NCI-H2081 treated with DMSO at 0.1 percent for 48 hours (cell line): ENCODE measurements at places on chromosomes 6 and 20.

GRCh38 chr6:169839029-169839481 lies 87.6 kb downstream of the ERMARD start:
- no peak for DNase-seq

GRCh38 chr6:140427842-140428241 lies 1053.4 kb upstream of the CITED2 start:
- no peak for DNase-seq

- DNase-seq, result no peak
Measured at GRCh38 chr6:11744753-11745152, 33.9 kb downstream of the ADTRP start.

DNA sequence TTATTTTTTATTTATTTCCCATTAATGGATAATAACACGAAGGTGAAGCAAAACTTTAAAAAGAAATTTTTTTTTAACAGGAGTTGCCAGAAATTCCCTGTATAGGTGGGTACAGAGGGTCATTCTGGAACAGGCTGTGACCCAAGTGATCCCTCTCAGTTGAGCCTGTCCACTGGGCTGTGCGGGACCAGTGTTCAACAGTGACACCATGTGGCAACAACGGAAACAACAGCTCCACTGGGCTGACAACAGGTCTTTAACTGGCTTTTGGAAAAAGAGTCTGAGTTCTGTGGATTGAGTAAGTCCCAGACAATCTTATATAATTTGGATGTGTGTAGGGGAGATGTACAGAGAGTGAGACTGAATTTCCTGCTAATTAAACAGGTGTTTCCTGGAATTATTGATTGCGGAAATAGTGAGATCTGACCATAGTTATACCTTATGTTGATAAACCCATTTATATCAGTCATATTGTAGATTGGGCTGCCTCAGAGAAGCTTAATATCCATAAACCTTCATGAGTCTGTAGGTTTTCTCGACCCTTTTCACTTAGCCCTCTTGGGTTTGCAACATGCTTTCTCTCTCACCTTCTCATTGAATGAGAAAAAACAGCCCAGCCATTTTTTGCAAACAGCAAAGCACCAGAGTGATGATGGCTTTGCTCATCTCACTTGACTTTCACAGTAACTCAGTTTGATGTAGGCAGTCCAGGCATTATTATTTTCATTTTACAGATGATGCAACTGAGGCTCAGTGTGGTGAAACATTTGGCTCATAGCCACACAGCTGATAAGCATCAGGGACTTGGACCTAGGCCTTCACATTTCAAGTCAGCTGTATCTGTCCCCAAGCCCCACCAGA lies 17.5 kb downstream of the KIAA1755 start:
- no peak for DNase-seq

DNA sequence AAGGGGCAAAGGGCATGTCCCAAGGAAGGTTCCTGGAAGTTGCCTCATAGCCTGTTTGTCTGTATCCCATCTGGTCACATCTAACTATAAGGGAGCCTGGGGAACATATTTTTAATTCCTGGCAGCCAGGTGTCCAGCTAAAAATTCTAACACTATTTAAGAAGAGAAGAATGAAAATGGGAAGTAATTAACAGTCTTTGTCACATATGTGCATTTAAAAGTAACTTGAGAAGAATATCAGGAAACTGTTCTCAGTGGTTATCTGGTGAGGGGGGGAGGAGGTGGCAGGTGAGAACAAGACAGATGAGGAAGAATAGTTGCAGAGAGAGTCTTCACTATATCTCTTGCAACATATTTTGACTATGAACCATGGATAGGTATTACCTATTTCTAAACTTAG lies 75.5 kb upstream of the ELOVL5 start:
- DNase-seq, result no peak

GRCh38 chr20:57432862-57433491 lies 41.8 kb downstream of the RBM38 start:
- no peak for DNase-seq

DNA sequence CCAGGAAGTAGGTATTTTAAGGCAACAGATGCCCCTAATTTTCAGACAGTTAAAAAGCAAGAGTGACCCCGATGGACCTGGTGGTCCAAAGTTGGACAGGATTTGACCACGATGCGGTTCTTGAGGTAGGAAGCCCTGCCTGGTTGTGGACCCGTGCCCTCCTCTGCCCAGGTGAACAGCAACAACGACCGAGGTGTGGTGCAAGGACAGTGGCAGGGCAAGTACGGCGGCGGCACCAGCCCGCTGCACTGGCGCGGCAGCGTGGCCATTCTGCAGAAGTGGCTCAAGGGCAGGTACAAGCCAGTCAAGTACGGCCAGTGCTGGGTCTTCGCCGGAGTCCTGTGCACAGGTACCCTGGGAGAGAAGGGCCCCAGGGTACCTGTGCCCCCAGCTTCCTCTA lies 18.7 kb downstream of the TGM6 start:
- DNase-seq, result no peak

- no peak for DNase-seq
Measured at GRCh38 chr20:45850238-45850637, 7.0 kb downstream of the ACOT8 start.

DNA sequence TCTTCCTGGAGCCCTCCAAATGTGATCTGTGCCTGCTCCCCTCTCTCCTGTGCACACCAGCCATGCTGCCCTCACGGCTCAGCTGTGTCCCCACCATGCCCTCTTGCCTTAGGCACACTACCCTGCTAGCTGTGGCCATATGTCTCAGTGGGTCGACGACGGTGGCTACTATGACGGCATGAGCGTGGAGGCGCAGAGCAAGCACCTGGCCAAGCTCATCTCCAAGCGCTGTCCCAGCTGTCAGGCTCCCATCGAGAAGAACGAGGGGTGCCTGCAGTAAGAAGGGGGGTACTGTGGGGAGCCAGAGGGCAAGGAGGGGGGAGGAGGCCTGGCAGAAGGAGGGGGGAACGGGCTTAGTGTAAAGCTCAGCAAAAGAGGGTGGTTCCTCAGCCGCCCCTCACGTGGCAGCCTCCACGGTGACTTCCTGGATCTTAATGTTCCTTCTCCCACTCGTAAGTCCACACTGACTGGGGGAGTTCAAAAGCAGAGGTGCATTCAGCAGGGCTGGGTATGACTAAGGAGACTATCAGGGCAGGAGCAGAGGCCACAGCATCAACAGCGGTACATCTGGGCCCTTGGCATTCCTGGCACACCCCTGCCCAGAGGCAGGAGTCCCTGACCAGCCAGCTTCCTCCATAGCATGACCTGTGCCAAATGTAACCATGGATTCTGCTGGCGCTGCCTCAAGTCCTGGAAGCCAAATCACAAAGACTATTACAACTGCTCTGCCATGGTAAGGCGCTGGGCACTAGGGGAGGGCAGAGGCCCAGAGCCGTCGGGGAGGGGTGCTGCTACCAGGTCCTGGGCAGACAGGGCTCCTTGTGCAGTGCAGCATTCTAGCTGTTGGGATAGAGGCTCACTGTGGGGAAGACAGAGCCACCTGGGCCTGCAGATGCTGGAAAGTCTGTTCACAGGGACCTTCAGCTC lies 8.0 kb downstream of the DNPH1 start:
- no peak for DNase-seq

- DNase-seq, result no peak
Measured at GRCh38 chr6:160238761-160239751, 19.6 kb downstream of the SLC22A2 start.

- DNase-seq, result no peak
Measured at GRCh38 chr6:89251170-89251569, 34.0 kb upstream of the GABRR1 start.

GRCh38 chr6:1705630-1706029 lies 95.9 kb downstream of the FOXC1 start:
- no peak for DNase-seq

DNA sequence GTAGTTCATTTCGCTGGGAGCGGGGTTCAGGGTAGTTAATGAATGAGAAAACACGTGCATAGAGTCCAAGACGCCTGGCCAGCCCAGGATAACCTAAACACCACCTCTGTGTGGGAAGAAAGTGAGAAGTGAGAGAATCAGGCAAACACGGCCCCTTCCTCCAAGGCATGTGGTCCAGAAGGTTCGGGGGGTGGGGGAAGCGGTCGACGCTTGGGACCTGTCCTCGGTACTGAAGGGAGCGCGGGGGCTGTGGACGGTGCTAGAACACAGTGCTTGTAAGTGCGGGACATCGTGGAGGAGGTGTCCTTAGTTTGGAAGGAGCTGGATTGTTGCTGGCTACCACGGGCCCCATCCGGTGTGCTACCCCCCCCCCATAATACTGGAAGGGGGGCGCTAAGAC lies 1.7 kb upstream of the VSTM2L start:
- DNase-seq, result no peak

DNA sequence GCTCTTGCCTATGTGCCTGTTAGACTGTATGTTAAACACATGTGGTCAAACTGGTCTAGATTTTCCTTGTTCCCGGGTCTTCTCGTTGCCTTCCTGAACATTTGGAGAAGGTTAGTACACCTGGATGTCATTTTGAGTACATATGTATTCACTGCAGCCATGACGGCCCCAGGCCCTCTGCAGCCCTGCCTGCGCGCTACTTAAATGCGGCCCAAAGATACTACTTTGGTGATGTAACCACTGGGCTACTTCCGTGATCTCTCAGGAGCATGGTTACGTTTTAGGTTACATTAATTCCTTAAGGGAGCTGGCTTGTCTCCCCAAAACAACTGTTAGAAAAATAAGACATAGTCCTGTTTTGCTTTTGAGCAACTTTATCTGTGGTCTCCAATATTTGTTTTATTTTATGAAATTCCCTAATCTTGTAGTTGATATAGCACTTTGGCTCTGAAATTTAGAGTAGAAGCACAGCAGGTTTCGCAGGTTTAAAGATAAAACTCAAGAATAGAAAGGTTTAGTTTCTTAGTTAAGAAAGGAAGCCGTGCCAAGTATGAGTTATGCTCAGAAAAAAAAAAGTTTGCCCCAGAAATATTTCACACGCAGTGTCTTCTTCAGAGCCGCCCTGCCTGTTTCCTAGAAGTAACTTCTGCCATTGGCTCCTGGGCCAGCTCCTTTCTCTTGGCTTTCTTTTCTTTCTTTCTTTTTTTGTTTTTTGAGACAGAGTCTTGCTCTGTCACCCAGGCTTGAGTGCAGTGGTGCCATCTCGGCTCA lies 38.1 kb downstream of the TIAM2 start:
- DNase-seq, result no peak

DNA sequence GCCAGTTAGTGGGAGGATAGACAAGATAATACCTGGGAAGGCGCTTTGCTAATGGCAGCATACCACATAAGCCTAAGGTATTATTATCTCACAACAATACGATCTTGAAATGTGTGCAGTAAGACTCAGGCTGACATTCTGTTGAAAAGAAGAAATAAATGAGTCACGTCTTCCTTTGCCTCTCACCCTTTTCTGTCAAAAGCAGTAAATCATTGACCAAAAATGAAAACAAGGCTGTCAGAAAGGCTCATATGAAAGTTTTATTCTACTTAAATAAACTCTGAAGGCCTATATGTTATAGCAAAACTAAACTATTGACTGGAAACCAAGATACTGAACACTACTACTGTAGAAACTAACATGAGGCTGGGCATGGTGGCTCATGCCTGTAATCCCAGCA lies 43.1 kb upstream of the IL20RA start:
- DNase-seq, result no peak

DNA sequence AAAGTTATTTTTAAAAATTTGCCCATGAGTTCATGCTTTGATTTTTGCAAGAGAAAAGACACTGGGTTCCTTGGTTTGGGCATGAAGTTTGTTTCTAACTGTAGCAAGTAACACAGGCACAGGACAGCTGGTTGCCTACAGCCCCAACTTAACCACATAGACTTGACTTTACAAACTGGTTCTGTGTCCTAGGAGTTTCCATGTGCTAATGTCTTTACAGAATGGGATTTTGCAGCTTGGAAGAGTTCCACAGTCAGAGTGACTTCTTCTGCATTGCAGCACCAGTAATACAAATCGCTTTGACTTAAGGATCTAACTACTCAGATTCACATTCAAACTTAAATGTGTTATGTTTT lies 44.3 kb downstream of the OR2B2 start:
- DNase-seq, result no peak

GRCh38 chr6:14732844-14733757 lies 512.8 kb upstream of the JARID2 start:
- no peak for DNase-seq

DNA sequence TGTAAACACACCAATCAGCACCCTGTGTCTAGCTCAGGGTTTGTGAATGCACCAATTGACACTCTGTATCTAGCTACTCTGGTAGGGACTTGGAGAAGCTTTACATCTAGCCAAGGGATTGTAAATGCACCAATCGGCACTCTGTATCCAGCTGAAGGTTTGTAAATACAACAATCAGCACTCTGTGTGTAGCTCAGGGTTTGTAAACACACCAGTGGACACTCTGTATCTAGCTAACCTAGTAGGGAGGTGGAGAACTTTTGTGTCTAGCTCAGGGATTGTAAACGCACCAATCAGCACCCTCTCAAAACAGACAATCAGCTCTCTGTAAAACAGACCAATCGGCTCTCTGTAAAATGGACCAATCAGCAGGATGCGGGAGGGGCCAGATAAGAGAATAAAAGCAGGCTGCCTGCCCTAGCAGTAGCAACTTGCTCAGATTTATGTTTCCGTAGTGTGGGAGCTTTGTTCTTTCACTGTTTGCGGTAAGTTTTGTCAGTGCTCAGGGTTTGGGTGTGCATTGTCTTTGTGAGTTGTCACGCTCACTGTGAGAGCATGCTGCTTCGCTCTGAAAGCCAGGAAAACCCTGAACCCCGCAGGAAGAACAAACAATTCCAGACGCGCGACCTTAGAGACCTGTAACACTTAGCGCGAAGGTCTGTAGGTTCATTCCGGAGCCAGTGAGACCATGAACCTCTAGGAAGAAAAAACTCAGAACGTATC lies 37.0 kb downstream of the RIOK1 start:
- no peak for DNase-seq

GRCh38 chr6:127182501-127182900 lies 64.0 kb downstream of the RSPO3 start:
- DNase-seq, result no peak

DNA sequence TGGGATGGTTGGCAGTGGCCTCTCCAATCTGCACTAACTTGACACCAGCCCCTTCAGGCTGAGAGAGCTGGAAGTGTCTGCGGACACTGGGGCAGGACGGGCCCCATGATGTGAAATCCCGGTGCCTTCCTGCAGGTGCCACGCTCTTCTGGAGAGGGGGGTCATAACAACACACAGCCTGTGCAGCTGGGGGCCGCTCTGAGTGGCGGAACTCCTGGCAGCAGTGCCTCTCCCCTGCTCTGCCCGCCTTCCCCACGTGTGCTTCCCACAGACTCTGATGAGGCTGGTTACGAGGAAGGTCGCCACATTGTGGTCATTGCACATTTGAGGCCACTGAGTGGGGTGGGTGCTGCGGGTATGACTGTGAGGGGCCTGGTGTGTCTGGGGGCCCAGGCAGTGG lies 145.2 kb downstream of the DTNBP1 start:
- no peak for DNase-seq

DNA sequence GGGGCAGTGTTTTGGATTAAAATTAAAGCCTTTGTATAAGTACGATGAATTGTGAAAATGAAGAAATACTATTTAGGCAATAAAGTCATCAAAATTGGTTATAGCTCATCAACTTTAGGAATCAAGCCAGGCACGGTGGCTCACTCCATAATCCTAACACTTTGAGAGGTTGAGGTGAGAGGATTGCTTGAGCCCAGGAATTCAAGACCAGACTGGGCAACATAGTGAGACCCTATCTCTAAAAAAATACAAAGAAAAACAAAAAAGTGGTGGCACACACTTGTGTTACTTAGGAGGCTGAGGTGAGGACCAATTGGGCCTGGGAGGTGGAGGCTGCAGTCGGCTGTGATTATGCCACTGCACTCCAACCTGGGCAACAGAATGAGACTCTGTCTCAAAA lies 8.5 kb upstream of the RHAG start:
- no peak for DNase-seq

- no peak for DNase-seq
Measured at GRCh38 chr20:47106786-47107185, 212.1 kb downstream of the EYA2 start.
